ENCODE measurements at places on chromosomes 16 and 17.

DNA sequence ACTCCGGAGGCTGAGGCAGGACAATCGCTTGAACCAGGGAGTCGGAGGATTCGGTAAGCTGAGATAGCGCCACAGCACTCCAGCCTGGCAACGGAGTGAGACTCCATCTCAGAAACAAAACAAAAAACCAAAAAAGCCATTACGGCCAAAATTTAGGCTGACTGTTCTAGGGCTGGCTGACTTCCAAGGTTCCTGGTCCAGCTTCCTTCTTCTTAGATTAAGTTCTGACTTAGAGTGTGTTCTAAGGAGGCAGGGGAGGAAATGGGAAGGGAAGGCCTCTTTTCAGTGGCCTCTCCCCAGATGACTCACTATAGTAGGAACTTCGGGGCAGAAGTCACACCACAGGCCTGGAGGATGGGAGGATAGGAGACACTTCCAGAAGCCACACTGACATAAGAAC is 27.7 kb upstream of the CLEC18B start:
- DNase-seq, result no peak

GRCh38 chr17:48548523-48549280 is 3.8 kb upstream of the HOXB2 start:
- no peak for DNase-seq

- DNase-seq, result no peak
Measured at GRCh38 chr16:27080895-27081294, 14.2 kb downstream of the C16orf82 start.

DNA sequence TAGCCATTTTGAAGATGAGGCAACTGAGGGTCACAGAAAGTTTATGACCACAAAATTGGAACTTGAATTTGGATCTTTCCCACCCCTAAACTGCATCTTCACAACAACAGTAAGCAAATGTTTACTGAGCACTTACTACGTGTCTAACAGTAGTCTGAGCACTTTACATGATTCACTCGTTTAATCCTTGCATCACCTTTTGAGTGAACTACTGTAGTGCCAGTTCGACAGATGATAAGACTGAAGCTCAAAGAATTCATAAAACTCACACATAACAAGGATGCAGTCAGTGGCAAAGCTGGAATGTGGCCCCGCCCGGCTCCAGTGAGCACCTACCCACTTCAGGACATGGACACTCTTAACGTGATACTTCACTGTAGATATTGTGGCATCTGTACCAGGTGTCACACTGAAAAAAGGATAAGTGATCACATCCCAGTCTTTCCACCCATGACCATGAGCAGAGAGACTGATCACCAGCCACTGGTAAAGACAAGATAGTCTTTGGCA is 36.0 kb upstream of the HLF start:
- DNase-seq, result no peak

GRCh38 chr17:38704606-38705522 is at the start of gene MLLT6:
TSS of gene MLLT6 (plus strand) at chr17:38705273. CDS start at chr17:38705633, 360 bp downstream.
- peak; percentile 51 for DNase-seq

DNA sequence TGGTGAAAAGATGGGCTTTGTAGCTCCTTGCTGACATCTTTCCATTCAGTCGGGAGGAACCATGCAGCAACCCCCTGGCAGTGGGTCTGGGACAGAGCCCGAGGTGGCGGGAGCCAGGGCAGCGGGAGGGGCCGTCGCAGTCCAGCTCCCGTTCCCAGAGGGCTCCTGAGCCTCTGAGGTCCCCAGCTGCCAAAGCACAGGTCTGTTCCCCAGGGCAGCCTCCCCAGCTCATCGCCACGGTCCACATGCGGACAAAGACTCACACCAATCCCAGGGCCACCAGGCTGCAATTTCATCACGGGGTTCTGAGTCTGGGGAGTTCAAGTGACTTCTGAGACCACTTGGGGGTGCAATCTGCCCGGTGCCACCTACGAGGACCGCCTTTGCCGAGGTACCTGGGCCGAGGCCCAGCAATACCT is 196.0 kb downstream of the RBFOX3 start:
- DNase-seq, result no peak

DNA sequence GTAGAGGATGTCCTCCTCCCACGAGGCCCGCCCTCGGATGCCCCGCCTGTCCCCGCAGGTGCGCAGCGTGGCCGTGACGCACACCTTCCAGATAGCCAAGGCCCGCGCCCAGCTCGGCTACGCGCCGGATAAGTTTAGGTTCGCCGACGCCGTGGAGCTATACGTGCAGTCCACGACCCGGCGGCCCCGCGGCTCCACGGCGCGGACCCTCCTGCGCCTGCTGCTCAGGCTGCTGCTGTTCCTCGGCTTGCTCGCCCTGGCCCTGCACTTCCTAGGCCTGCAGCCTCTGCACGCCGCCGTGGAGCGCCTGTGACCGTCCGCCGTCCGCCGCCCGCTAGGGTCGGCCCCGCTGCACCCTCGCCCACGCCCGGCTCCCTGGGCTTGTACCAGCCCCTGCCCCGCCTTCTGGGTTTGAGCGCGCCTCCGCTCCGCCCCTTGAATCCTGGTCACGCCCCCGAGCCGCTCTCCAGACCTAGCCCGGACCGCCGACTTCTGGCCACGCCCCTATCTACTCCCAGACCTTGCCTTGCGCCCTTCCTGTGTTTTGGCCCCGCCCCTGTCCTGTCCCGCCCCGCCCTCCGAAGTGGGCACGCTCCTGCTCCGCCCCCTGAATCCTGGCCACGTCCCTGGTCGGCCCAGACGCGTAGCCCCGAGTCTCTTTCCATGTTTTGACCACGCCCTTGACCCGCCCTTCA is 15.8 kb upstream of the EEF2K start:
- peak; percentile 99 for DNase-seq

GRCh38 chr16:75204410-75204758 is 2.6 kb downstream of the CTRB2 start:
- DNase-seq, result no peak

DNA sequence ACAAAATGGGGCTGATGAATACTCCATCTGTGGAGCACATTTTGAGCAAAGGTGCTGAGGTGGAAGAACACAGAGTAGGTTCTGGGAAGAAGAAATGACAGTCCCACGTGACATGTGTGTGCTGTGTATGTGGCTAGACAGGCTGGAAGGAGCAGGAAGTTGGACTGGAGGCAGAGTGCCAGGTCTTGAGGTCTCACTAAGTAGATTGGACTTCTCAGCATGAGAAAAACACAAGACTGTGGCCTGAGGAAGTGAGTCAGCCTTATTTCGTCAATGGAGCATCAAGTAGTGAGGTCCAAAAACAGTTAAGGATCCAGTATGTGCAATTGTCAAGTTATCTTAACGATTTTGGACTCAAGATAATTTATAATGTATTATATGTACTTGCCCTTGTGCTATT is 736.5 kb downstream of the KCNJ2 start:
- no peak for DNase-seq

GRCh38 chr17:79528592-79529125 is 82.2 kb downstream of the RBFOX3 start:
- no peak for DNase-seq

DNA sequence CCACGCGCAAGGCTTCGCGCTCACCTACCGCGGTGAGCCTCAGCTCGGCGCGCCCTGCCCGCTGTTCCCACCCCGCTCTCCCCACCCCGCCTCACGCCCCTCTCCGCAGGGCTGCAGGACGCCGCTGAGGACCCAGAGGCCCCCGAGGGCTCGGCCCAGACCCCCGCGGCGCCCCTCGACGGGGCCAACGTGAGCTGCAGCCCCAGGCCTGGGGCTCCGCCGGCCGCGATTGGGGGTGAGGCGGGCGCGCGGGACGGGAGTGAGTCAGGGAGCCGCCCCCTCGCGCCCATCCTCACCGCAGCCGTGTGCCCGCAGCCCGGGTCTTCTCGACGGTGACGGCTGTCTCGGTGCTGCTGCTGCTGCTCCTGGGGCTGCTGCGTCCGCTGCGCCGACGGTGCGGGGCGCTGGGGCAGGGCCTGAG is 1.9 kb upstream of the PAQR4 start:
- no peak for DNase-seq

DNA sequence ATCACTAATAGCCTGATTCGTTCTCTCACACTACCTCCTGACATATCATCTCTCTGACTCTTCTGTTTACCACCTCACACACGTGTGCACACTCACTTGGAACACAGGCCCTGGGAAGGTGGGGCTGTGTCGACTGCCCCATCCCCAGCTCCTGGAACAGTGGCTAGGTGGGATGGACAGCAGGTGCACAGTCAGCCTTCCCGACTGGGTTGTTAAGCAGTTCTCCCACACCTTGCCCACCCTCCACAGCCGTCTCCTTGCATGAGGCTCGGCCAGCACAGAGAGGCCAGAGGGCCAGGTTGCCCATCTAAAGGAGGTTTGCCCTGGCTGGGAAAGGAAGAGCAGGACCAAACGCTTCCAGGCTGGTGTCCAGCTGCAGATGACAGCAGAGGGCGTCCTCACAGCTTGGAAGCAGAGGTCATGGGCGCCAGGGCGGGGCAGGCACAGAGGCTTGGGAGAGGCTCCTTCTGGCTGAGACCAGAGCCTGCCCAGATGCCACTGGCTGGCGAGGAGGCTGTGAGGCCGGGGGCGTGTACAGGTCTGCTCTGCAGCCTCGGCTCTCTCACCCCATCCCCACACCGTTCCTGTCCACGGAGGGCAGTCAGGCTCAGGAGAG is 92.8 kb downstream of the AMFR start:
- DNase-seq, result no peak

- no peak for DNase-seq
Measured at GRCh38 chr16:10016752-10017151, 165.5 kb downstream of the GRIN2A start.

GRCh38 chr17:30376621-30377452 is 1.9 kb upstream of the CPD start:
- no peak for DNase-seq

DNA sequence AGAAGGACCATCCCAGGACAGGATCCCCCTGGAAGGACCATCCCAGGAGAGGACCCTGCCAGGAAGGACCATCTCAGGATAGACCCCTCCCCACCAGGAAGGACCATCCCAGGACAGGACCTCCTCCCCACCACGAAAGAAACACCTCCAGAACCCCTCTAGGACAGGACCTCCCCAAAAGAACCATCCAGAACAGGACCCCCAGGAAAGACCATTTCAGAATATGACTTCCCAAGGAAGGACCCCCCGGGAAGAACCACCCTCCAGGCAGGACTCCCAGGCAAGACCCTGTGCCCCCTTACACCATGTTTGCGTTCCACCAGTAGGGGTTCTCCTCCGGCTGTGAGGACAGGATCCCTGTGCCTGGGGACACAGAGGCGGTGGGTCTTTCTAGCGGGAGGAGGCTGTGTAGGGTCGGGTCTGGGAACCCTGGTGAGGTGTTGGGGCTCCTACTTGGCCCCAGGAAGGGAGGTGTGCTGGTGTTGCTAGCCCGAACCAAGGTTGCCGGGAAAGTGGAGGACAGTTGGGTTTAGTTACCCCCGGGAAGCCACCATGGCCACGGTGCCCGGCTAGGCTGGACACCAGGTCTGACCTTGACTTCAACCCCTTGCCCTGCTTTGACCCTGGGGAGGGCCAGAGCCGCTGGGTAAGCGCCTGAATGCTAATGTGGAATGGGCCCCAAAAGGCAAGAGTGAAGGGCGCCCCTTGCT is 2.2 kb downstream of the NOTUM start:
- no peak for DNase-seq

DNA sequence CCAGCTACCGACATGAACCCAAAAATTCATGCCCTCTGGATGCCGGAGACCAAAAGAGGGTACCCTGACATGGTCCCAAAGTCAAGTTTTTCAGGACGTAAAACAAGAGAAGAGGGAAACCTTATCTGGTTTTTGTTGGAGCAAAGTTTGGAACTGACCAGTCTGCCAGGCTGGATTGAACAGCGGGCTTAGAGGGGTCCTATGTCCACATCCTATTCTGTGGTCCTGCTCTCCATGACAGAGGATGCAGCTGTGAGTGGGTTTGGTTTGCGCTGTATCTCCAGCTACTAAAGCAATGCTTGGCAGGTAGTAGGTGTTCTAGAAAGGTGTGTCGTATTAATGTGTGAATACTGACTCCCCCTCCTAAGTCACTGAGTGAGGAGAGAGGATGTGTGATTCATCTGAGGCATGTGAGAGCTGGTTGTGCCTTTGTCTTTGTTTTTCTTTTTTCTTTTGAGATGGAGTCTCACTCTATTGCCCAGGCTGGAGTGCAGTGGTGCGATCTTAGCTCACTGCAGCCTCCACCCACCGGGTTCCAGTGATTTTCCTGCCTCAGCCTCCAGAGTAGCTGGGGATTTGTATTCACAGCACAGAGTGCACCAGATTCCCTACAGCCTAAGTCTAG is 31.0 kb downstream of the PMM2 start:
- DNase-seq, result no peak

DNA sequence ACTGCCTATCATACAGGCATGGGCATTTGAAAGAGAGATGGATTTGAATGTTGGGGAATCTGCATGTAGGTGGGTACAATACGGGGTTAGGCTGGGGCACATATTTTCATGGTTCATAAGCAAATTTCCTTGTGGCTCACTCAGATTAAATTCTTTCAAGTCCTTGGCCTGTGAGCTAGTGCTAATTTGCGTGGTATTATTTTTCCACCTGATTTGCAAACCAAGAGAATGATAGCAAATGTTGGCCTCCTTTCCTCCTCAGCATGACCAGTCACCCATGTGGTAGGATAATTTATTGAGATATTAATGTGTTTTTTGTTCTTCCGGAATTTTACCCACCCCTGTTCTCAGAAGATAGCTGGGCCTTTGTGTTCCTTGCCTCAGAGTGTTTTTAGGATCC is 22.9 kb downstream of the FAM20A start:
- DNase-seq, result no peak

GRCh38 chr17:29169806-29170591 is 10.2 kb downstream of the MYO18A start:
- DNase-seq, result no peak

- DNase-seq, result no peak
Measured at GRCh38 chr17:15981208-15981607, 18.3 kb downstream of the ZSWIM7 start.

- no peak for DNase-seq
Measured at GRCh38 chr17:80327518-80327917, 66.9 kb downstream of the RNF213 start.

DNA sequence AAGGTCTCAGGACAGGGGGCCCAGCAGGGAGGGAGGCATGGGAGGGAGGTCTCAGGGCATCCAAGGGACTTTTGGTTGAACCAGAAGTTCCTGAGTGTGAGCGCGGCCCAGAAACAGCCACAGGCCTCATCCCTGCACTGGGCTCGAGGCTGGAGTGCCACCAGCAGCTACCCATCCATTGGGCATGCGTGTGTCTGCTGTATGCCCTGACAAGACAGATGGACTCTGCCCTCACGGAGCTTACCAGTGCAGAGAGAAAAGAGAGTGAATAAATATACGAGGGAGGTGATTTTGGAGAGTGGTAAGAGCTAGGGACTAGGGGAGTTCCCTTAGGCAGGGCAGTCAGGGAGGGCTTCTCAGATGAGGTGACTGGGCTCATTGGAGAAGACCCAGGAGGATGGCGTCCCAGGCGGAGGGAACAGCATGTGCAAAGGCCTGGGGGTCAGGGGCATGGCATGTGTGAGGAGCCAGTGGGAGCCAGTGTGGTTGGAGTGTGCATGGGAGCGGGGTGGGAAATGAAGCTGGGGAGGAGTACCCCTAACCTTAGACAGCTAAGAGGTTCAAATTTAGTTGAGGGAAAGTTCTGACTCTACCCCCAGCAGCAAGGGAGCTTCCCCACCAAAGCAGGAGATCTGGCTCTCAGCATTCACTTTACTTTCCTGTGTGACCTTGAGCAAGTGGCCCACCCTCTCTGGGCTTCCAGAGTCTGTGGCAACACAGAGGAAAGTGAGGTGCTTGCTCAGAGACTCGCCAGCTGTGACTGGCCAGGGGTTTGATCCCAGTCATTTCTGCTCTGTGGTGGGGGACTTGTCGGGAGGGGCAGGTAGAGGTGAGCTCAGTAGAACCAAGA is 74.7 kb downstream of the SREBF1 start:
- DNase-seq, result no peak

Data from stimulated activated CD8-positive, alpha-beta memory T cell treated with anti-CD3 and anti-CD28 coated beads, Interleukin-7, amount 100 ng/mL, for 24 hours (primary cell).